ENCODE measurements at places on chromosomes 13 and 19.
A peak's percentile ranks its signal among the peaks of the same experiment; 100 is the strongest.

GRCh38 chr13:113184568-113185440 is 23.7 kb downstream of the PCID2 start:
- DNase-seq: no peak

DNA sequence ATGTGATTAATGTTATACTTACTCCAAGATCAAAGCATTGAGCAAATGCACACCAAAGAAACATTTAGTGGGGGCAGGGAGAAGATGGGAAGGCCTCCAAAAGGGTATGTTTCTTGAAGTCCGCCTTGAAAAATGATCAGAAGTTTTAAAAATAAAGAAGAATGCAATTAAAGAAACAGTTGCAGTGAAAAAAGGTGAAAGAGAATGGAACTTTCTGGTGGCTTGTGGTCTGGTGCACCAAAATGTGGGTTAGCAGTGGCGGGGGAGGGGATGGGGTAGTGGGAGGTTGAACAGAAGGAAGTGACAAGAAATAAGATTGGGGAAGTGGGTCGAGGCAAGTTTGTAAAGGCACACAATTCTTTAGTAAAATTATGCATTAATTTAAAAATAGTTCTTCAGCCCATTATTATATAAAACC is 2.5 kb downstream of the LCP1 start:
- DNase-seq: no peak

- DNase-seq: no peak
These were observed 2.4 kb upstream of the ZNF506 start for GRCh38 chr19:19823916-19824315.

DNA sequence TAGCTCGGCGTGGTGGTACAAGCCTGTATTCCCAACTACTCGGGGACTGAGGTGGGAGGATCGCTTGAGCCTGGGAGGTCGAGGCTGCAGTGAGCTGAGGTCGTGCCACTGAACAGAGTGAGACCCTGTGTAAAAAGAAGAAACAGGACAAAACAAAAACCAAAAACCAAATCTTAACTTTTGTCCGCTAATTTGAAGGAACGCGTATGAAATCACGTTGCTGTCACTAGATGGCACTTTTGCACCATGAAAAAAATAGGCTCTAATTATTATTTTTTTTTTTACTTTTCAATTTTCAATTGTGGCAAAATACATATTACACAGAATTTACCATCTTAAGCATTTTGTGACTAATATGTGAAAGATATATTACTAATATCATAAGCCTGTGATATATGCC is 17.6 kb upstream of the ZNF835 start:
- no peak for DNase-seq

- DNase-seq: peak; percentile 93
These were observed at the start of gene AKT2 for GRCh38 chr19:40284501-40285352. AKT2 (minus strand) TSS chr19:40285345; CDS start chr19:40265267, 20,078 bp downstream.

DNA sequence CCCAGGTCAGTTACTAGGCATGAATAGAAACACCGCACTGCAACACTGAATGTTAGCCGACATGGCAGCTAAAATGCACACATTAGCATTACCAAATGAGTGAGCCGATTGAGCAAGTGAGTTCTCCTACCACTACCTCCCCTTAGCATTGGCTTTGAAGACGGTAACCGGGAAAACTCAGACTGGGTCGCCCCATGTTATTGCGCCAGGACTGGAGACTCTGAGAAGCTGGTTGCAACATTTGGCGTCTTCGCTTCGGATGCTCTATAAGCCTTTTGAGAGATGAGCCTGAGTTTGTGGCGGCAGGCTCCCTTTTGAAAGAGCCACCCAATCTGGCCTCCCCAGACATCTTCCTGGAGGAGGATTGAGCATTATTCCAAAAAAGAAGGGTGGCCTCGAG is 68.5 kb upstream of the POMP start:
- no peak for DNase-seq
